ENCODE measurements at places on chromosomes 5 and 9.

DNA sequence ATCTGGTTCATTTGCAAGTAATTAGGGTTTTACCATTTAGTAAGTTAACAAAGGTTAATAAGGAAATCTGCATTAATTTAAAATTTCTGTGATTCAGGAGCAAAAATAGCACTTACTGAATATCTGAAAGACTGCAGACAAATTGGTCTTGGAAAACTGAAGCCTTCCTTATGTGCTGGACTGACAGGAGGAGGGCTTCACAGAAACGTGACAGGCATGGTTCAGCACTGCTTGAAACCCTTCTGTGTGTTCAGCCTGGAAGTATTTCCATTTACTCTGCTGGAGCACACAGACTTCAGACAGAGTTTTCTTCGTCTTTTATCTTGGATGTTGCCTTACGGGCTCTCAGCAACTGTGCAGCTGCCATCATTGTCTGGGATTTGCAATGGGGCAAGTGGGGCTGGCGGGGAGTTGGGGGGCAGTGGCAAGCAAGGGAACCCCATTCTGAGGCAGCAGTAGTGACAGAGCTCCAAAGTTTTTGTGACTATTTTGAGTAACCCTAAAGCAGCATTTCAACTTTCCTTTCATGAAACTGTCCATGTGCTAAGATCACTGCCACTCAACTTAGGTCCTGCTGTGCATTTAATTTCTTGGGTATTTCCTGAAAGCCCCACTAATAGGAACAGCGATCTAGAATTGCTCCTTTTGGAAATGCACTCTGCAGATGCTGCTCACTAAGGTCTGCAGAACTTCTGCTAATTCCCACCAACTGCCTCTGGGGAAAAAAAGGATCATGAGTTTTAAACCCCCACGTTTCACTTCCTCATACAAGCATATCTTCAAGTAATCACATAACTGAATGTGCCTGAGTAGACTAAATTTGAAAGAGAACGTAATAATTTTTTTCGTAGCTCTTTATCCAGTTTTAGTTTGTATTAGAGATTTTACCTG, 56.6 kb downstream of the KCNN2 start:
- DNase-seq, result peak; percentile 10
- H3K4me1 ChIP-seq, result no peaks in the 10 kb centered on the region
- no peaks in the 10 kb centered on the region for H3K36me3 ChIP-seq
- no peak overlapping the region for H3K27ac ChIP-seq

- no peaks in the 10 kb centered on the region for H3K27me3 ChIP-seq
- no peak overlapping the region for H3K4me3 ChIP-seq
- H3K4me1 ChIP-seq, result no peaks in the 10 kb centered on the region
- no peak overlapping the region for H3K27ac ChIP-seq
- H3K36me3 ChIP-seq, result no peaks in the 10 kb centered on the region
Measured at GRCh38 chr5:132787076-132787475, 10.0 kb upstream of the SEPTIN8 start.

DNA sequence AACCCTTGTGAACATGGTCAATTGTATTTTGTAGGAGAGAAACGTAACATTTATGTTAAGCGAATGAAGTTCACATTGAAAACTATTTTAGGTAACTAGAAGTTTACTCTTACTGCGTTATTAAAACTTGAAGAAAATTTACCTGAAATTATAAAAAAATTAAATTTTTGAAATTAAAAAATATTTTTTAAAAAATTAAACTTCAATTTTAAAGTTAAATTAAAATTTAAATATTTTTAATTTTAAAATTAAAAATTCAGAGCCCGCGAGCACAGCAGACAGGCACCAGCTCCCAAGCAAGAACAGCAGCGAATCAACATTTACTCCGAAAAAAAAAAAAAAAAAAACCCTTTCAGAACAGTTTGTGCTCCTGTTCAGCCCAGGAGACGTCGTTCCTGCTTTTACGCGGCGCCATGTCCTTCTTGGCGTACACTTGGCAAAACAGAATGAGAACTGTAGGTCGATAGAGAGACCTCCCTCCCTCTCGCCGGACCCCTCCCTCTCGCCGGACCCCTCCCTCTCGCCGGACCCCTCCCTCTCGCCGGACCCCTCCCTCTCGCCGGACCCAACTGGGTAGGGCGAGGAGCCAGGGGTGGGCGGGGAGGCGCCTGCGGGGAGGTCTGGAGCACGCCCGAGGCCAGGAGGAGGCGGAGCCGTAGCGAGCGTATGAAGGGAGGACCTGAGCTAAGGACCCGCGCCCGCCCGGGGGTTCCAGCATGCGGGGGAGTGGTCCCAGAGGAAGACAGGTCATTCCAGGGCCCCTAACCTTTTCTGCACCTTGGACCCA, 235.8 kb downstream of the ROR2 start:
- peak; percentile 44 for DNase-seq
- no peaks in the 10 kb centered on the region for H3K4me1 ChIP-seq
- peak overlapping the region; percentile 46 for H3K4me3 ChIP-seq
- H3K36me3 ChIP-seq, result no peaks in the 10 kb centered on the region
- no peak overlapping the region for H3K27ac ChIP-seq

DNA sequence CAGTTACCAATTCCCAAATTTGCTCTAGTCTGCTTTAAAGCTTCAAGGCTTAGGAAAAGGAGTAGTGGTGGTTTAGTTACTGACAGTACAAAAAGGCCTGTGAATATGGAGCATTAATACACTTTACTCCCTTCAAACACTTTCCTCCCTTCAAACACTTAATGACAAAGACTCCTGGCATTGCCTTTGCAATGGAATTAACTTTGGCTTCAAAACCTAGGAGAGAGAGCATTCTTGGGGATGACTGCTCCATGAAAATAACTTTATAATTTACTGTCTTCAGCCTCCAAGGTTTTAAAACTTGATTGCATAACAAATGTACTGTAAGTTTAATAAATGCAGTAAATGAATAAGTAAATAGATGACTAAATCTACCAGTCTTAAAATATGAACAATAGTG, 185.6 kb downstream of the TRPM3 start:
- H3K27ac ChIP-seq, result no peak overlapping the region
- H3K36me3 ChIP-seq, result no peaks in the 10 kb centered on the region
- DNase-seq, result no peak
- H3K4me1 ChIP-seq, result no peaks in the 10 kb centered on the region
- H3K4me3 ChIP-seq, result no peak overlapping the region

- DNase-seq, result no peak
- peaks cover 6% of the 10 kb centered on the region for H3K4me1 ChIP-seq
- H3K27ac ChIP-seq, result no peak overlapping the region
- peak overlapping the region; percentile 86 for H3K4me3 ChIP-seq
- no peaks in the 10 kb centered on the region for H3K27me3 ChIP-seq
Measured at GRCh38 chr9:34610434-34611206, 1.3 kb downstream of the RPP25L start.

DNA sequence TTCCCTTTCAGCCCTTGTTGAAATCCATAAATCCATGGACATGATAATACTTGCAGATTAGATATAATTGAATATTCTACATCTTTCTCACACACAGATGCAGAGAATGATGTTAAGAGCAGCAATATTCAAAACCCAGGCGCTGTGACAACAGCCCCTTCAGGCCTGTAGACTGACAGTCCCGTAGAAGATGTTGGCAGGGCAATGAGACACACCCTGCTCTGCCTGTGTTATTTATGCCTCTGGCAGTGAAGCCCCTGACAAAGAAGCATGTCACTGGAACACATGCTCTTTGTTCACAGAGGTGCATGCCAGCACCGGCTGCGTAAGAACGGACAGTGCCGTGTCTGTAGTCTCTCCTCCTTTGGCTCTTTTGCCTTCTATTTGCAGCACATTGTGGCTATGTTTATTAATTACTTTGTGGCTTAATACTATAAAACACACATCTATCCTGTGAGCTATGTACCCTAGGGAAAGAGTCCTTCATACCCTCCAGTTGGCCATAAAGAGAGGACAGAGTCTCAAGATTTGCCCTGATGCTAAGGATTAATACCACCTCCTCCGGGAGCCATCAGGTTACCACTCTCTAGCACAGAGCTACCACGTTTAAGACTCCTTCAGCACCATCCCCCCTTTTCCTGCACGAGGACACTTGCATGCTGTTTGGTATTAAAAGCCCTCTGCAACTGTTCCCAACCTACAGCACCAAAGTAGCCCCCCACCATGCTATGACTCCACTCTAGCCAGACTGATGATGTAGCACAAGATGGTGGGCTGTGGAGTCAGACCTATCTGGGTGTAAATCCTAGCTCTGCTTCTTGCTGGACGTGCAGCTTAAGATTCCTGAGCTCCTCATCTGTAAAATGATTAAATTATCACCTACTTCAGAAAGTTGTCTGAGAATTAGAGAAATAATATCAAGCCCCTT, 2.0 kb upstream of the ANP32B start:
- H3K4me3 ChIP-seq, result no peak overlapping the region
- no peaks in the 10 kb centered on the region for H3K27me3 ChIP-seq
- H3K27ac ChIP-seq, result no peak overlapping the region
- peaks cover 6% of the 10 kb centered on the region for H3K4me1 ChIP-seq

- no peaks in the 10 kb centered on the region for H3K27me3 ChIP-seq
- peaks cover 22% of the 10 kb centered on the region for H3K4me1 ChIP-seq
- no peaks in the 10 kb centered on the region for H3K36me3 ChIP-seq
- DNase-seq, result no peak
Measured at GRCh38 chr5:62343428-62343827, 37.4 kb downstream of the KIF2A start.

DNA sequence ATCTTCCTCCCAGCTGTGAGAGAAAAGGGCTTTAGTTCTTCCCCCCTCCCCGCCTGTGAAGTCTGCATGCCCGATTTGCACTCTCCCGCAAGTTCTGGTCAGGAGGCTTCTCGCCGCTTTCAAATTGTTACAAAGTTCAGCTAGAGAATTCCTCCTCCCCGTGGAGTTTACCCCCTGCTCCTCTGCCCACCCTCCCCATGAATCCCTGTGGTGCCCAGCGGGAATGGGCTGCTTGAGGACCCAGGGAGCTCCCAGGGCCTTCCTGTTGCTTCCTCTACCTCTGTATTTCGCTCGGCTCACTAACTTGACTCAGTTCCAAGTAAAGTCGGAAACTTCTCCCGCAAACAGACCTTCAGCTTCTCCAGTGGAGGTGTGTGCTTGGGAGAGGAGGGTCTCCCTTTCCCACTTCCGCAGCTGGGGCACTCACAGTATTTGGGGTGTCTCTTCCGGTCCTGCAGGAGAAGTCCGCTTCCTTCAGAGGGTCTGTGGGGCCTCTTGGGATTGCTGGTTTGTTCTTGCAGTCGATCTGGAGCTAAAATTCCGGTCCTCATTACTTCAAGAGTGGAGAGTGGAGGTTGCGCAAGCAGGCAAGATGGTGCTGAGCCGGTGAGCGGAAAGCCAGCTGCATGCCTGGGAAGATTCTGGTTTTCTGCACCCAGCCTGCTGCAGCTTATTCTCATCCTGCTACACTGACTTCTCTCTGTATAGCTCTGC, 97.8 kb downstream of the ADAMTS12 start:
- no peaks in the 10 kb centered on the region for H3K27me3 ChIP-seq
- no peak overlapping the region for H3K27ac ChIP-seq
- no peaks in the 10 kb centered on the region for H3K36me3 ChIP-seq
- no peak for DNase-seq
- H3K4me1 ChIP-seq, result no peaks in the 10 kb centered on the region

DNA sequence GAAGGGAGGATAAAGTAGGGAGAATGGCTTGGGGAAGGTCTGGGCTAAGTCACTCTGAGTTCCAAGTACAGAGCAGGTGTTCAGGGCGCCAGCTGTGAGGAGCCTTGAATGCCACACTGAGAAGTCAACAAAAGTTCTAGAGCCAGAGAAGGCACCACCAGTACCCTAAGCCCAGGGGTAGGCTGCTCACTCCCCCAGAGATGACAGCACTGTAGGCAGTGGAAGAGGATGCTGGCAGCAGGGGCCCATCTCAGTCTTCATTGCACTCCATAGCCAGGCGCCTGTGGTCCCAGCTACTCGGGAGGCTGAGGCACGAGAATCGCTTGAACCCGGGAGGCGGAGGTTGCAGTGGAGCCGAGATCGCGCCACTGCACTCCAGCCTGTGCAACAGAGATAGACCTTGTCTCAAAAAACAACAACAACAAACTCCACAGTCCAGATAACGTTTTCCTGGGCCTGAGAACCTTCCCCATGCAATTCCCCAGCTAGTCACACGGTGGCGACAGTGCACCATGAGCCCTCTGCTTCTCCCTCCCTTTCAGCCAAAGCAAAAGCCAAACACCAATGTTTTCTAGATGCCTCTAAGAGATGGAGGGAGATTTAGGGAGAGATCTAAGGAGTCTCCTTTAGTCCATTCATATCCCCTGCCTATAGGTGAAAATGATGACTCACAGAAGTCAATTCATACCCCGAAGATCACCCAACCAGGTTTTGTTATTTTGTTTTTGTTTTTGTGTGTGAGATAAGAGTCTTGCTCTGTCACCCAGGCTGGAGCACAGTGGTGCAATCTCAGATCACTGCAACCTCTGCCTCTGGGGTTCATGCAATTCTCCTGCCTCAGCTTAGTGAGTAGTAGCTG, 19.8 kb upstream of the NSD1 start:
- H3K27ac ChIP-seq, result no peak overlapping the region
- H3K4me3 ChIP-seq, result no peak overlapping the region
- DNase-seq, result peak; percentile 64
- H3K27me3 ChIP-seq, result no peaks in the 10 kb centered on the region

DNA sequence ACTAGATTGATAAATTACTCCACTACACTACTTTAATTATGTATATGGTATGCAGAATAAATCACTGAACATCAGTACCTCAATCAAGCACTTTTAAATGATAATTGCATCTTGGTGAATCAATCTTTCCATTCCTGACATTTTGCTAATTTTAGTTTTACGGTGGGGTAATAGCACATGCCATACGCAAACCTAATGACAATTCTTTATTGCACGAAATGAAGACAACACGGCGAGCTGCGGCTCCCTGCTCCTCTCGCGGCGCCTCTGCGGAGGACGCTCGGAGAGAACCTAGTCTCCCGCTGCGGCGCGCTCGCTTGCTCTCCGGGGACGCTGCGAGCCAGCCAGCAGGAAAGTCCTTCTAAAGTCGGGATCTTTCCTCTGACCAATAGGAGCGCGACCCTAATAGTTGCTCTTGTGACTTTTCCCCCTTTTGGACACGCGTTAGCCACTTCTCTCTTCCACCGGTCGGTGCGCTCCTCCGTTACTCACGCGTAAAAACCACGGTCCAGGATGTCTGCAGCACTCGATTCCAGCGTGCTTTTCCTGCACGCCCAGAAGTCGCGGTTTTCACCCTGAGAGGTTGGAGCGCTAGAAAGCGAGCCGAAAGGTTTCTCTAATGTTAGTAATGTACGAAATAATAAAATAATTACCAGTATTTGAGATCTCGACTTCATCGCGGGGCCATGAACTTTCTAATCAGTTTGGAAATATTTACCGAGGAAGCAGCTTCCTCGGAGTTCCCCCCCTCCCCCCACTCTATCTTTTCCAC, 1.0 kb upstream of the MEF2C start:
- no peaks in the 10 kb centered on the region for H3K27me3 ChIP-seq
- peaks cover 6% of the 10 kb centered on the region for H3K36me3 ChIP-seq
- peak overlapping the region; percentile 96 for H3K27ac ChIP-seq
- no peaks in the 10 kb centered on the region for H3K4me1 ChIP-seq

- peaks cover 7% of the 10 kb centered on the region for H3K4me1 ChIP-seq
- peaks cover 3% of the 10 kb centered on the region for H3K27me3 ChIP-seq
- DNase-seq, result no peak
- H3K36me3 ChIP-seq, result no peaks in the 10 kb centered on the region
- H3K4me3 ChIP-seq, result no peak overlapping the region
Measured at GRCh38 chr5:150625831-150626746, 14.4 kb upstream of the SYNPO start.

- no peak overlapping the region for H3K4me3 ChIP-seq
- H3K4me1 ChIP-seq, result no peaks in the 10 kb centered on the region
- no peak overlapping the region for H3K27ac ChIP-seq
- no peak for DNase-seq
- peaks cover 74% of the 10 kb centered on the region for H3K27me3 ChIP-seq
Measured at GRCh38 chr9:124010303-124010664, 1.3 kb upstream of the LHX2 start.

Measured in MM.1S (cell line).